Stimulated activated CD4-positive, alpha-beta T cell treated with anti-CD3 and anti-CD28 coated beads, Interleukin-1b, Interleukin-23, amount 100 ng/mL, for 1 hour (primary cell): ENCODE measurements at places on chromosomes 12 and 14.

GRCh38 chr12:124248941-124249825, 45.7 kb upstream of the RFLNA start:
- no peak for DNase-seq

DNA sequence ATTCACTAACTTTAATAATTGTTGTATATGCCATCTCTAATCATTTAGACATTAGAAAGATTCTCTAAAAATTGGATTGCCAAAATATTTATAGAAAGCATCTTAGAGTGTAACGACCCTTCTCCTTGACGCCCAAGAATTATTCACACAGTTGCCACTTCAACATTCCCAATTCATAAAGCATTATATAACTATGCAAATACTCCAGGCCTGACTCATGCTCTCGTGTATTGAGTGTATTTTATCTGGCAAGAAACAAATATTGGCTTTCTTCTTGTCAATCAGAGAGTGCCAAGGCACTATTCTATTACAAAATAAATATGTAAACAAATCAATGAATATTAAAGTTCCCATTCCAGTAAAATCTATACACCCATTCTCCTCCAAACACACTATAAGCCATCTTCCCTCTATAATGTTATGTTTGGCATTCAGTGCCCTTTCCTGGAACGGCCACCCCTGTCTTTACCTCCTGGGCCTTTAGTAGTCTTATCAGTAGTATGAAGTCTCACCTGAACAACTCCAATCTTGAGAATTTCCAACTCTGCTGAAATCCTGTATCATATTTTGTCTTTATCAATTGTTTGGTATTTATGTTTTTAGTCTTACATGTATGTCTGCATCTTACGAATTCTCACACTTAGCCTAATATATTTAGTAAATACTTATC, 182.6 kb downstream of the PIK3C2G start:
- no peak for DNase-seq

DNA sequence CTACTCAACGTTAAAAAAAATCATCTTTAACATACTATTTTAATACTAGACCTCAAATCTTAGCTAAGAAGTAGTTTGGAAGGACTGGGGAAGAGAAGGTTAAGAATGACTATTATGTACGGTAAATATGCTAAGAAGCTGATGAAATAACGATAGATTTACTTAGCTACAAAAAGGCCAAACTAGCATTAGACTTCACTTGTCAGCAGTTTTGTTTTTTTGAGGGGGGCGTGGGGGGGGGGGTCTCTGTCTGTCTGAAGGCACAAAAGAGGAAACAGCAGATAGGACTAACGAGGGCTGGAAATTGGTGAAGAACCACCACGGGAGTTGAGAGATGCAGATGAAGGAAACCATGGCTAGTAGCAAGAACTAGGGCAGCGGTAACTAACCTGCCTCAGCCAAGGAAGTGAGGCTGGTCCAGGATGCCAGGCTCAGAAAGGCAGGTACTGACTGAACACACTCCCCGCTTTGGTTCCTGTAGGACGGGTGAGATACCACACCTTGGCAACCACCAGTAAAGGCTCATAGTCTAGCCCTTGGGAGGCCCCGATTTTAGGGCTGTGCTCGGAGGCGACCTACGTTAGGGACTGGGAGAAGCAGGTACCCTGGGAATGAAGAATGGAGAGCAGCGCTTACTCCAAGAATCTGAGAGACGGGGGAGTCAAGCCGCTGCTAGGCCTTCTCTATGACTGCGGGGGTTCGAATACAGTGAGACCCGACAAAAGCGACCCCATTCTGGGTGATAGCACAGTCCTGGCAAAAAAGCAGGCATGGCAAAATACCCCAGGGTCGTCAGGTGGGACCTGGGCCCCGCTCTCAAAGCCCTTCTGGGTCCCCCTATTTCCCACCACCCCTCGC, 675 bp downstream of the NEDD8 start:
- DNase-seq = no peak

GRCh38 chr12:20475542-20475941, 107.2 kb downstream of the PDE3A start:
- DNase-seq = no peak

GRCh38 chr12:18700271-18700670, 37.5 kb downstream of the PLCZ1 start:
- DNase-seq = no peak

- DNase-seq = no peak
These were observed 132.8 kb upstream of the DNM1L start for GRCh38 chr12:32546272-32546671.

GRCh38 chr12:132747896-132748295, 13.7 kb downstream of the ANKLE2 start:
- no peak for DNase-seq

DNA sequence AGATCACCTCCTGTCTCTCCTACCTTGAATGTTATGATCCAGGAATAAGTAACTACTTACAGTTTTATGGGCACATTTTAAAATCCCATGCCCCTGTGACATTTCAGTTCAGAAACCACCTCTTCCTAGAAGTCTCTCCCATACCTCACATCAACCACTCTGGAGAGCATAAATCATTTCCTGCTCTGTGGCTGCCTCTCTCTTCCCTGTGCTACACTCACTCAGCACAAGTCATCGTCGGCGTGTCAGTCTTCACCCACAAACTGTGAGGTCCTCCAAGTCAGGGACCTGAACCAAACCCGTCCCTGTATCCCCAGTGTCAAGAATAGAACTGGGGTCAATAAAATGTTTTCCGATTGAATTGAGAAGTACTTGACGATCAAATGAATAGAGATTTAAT, 863.3 kb downstream of the BCL11B start:
- no peak for DNase-seq

DNA sequence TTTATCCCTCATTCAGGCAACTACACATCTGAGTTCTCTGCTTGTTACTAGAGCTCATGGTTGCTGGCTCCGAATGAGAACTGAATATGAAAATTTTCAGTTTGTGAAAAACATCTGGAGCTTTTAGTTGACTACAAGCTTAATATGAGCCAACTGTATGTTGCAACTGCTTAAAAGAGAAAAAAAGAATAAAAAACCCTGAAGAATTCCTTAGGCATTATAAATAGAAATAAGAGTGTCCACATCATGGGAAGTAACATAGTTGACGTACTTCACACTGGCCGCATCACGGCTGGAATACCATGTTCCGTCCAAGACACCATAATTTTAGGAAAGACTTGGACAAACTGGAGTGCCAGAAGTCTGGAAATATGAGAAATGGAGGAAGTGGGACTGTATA, 57.9 kb downstream of the PDE3A start:
- no peak for DNase-seq

DNA sequence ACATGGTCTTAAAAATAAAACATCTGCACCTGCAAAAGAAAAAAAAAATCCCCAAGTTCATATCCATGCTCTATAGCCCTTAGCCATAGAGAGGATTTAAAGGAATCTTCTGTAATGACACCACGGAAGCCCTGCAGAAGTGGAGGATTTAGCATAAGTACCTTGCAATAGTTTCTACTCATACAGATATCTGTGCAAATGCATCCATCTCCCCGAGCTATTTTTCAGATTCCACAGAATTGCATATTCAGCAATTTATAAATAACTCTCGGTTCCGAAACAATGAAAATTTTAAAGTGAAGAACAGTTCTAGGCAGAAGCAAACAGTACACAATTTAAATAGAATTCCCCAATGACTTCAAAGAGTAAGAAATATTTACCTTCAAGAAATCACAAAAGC, 424 bp downstream of the IGF1 start:
- DNase-seq = no peak

GRCh38 chr12:48163150-48163747, 5.9 kb upstream of the ASB8 start:
- DNase-seq = no peak

DNA sequence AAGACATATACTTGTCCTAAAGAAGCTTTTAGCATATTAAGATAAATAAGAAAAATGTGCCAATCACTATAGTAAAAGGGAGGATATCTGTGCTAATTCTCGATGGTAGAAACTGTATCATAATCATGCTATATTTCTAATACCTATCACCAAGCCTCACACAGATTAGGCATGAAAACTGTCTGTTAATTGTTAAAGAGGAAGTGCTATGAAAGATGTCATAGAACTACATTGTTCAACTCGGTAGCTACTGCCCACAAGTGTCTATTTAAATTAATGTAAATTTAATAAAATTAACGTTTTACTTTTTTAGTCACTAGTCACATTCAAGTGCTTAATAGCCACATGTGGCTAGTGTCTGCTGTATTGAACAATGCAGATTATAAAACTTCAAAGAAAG, 77.5 kb upstream of the KICS2 start:
- no peak for DNase-seq

GRCh38 chr14:68577802-68578541, 214.9 kb downstream of the ZFP36L1 start:
- no peak for DNase-seq

DNA sequence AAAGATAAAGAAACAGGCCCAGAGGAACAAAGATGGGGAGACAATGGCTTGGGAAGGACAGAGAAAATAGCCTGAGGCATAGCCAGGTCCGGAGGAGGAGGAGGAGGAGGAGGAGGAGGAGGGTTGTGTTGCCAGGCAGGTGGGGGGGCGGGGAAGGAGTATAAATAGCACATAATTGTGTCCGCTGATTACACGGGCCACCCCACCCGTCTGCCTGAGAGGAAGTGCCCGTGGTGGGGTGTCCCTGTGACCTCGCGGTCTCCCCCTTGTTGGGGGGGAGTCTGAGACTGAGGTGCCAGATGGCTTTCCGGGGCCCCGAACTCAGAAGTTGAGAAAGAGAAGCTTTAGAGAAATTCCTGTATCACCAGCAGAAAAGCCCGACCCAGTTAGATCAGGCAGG, 1.9 kb upstream of the SP7 start:
- DNase-seq = no peak
